ENCODE measurements at places on chromosomes 3 and 15.

DNA sequence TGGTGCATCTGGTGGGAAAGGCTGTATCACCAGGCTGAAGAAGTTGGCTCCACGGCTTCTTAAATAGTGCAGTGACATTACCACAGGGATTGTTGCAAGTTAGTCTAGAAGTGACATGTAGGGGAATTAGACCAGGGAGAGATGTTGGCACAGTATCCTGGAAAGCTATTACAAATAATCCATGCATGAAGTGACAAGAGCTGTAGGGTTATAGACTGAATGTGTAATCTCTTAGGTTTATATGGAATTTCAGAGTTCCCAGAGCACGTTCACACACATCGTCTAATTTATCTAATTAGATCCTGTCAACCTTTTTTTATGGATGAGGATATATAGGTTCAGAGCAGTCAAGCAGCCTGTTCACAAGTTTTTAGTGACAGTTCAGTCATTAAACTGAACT is 37.3 kb upstream of the APH1B start:
- DNase-seq: no peak

DNA sequence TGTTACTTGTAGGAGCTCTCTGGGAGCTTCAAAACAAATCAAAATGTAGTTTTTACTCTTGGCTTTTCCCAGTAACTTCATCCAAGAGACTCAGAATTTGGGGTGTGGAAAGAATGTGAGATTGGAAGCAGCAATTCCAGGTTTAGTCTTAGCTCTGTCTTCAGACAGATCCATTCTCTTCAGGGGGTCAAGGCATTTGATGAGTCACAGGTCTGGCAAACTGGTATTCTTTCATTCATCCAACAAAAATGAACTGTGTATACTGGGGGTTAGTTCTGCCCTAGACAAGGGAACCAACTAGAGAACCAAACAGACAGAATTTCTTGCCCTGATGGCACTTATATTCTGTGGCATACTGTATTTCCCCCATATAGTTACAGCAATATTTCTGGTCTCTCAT is 36.3 kb upstream of the CADPS start:
- no peak for DNase-seq

GRCh38 chr3:50516440-50516871 is 13.0 kb upstream of the CACNA2D2 start:
- DNase-seq: no peak

DNA sequence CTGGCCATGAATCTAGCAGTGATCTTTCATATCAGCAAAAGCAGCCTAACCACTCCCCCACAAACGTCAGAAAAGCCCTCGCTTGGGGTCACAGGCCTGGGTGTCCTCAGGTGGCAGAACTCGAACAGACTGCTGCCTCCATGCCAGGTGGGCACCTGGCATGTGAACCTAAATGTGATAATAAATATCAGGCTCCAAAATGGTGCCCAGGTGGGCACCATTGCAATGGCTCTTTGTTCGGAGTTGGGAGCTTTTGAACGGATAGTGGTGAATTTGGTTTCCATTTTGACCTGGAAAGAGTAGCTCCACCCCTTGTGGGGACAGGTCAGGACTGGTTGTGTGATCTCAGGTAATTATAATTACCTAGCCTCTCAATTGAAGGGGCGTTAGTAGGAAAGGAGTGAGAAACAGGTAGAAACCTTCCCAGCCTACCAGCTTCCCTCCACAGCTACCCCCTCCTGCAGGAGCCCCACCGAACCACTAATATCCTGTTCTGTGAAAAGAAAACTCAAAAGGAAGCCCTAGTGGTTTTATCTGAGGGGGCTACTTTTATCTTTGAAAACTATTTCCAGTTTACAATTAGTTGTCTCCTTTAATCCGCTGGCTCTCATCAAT is 18.1 kb downstream of the MYO1E start:
- no peak for DNase-seq

DNA sequence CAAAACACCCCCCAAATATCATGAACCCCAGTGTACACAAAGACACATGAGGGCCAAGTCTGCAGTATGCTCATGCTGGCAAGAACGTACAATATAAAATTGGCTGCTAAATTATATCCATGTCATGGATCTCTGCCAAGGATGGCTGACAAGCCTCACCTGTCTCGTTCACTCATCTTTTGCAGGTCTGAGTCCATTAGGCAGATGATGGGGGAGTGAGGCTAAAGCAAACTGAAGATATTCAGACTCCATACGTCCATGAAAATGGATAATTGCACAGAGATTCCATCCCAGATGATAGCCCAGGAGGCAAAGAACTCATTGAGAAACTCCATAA is 122.3 kb upstream of the PTPRG start:
- no peak for DNase-seq

DNA sequence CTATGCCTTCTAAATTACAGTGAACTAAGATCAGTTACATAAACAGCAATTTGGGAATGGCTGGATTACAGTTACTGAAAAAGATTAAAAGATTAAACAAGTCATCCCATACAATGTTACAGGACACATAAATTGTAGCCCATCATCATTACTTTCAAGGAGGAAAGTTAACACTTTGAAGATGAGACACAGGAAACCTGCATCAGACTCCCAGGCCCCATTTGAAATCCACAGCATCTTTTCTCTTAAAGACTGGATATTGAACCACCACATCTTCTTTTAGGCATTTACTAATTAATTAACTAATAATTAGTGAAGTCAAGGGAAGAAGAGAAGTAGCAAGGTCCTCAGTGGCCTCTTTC is 170.2 kb downstream of the PLCL2 start:
- DNase-seq: no peak

DNA sequence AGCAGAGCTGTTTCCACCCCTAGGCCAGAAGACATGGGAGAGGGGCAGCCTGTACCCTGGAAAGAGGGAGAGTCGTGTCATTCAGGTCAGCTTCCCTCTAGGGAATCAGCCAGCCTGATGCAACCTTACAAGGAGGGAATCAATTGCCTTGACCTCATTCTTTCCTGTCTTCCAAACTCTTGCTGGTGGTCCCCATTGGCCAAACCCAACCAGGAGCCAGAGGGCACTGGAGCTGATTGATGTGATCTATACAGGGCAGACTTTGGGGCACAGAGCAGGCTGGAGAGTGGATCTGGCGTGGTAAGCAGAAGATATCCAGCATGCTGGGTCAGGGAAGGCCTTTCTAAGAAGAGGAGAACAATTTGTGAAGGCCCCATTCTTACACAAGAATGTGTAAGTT is 19.1 kb upstream of the MAGEF1 start:
- DNase-seq: no peak

GRCh38 chr15:80773792-80774352 is 5.3 kb upstream of the CEMIP start:
- DNase-seq: no peak

DNA sequence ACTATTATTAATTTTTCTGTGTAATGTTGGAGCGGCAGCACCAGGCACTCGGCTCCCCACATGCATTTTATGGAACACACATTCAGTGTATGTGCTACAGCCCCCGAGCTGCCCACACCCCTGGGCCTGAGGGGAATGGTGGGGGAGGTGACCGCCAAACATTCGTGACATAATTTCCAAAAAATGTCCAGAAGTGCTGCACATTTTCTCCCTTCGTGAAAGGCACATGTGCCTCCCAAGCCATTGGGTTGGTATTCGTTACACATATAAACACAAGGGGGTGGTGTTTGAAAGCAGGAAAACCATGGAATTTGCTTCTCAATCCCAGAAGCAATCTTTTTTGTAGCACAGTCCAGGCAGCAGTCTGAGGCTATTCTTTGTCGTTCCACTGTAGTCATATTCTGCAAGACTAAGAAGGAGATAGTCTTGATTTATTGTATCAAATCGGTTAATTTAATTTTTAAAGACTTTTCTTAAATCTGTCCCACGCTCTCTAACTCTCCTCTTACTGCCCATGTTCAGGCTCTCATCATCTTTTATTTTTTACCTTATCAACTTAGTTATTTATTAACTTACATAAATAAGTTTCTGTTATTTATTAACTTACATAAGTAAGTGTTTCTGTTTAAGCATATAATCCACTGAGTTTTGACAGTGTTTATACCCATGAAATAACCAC is 39.2 kb upstream of the POLR2M start:
- no peak for DNase-seq

GRCh38 chr3:56739036-56739435 is 56.0 kb upstream of the TASOR start:
- DNase-seq: no peak

Measured in urinary bladder (tissue), 4 donors.